CD4-positive, alpha-beta T cell treated with Interleukin-12 subunit alpha and Interleukin-12 subunit beta, for 1 hour (primary cell): ENCODE measurements at places on chromosomes 7 and 10.
A peak's percentile ranks its signal among the peaks of the same experiment; 100 is the strongest.

- DNase-seq: no peak
Measured at GRCh38 chr7:24966802-24967201, 13.2 kb downstream of the OSBPL3 start.

GRCh38 chr7:156840134-156840533 lies 52.8 kb downstream of the LMBR1 start:
- no peak for DNase-seq

DNA sequence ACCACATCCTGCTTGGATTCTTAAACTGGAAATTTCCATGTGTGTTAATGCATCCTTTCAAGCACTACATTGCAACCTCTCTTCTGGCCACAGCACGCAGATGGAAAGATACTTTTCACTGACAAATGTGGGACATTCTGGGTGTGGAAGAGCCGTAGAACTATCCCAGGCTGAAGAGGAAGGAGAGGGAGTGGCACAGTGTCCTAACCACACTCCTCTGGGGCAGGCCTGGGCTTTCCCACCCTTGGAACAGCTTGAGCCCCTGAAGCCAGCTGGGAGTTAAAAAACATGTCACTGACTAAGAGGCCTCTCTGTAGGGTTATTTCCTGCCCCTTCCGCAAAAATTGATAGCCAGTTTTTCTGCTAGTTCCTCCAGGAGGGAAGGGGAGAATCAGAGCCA lies 34.0 kb upstream of the DNMBP start:
- DNase-seq: no peak

GRCh38 chr7:72793791-72794190 lies 34.2 kb downstream of the TYW1B start:
- no peak for DNase-seq

- no peak for DNase-seq
Measured at GRCh38 chr10:95389982-95390381, 99.2 kb upstream of the PDLIM1 start.

- no peak for DNase-seq
Measured at GRCh38 chr7:76009672-76010600, 15.5 kb upstream of the TMEM120A start.

- DNase-seq: no peak
Measured at GRCh38 chr10:86261941-86262687, 104.5 kb downstream of the GRID1 start.

DNA sequence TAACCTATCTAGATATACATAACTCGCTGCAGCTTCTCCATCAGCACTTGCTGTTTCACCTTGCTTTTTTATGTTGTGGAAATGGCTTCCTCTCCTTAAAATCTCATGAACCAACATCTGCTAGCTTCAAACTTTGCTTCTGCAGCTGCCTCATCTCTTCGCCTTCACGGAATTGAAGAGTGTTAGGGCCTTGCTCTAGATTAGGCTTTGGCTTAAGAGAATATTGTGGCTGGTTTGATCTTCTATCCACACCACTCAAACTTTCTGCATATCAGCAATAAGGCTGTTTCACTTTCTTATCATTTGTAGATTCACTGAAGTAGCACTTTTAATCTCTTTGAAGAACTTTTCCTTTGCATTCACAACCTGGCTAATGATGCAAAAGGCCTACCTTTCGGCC lies 49.2 kb upstream of the AGR3 start:
- no peak for DNase-seq

DNA sequence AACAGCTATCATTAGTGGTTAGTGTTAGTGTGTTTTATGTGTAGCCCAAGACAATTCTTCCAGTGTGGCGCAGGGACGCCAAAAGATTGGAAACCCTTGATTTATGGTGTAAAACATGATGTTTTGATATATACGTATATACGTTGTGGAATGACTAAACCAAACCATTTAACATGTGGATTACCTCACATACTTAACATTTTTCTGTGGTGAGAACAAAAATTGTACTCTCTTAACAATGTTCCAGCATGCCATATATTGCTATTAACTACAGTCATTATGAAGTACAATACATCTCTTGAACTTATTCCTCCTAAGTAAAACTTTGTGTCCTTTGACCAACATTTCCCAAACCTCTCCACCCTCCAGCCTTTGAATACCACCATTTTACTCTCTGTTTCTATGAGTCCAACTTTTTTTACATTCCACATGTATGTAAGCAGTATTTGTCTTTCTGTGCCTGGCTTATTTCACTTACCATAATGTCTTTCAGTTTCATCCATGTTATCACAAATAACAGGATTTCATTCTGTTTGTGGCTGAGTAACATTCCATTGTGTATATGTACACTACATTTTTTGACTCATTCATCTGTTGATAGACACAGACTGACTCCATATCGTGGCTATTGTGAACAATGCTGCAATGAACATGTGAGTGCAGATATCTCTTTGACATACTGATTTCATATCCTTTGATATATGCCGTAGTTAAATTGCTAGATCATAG lies 42.2 kb upstream of the MAGI2 start:
- no peak for DNase-seq

DNA sequence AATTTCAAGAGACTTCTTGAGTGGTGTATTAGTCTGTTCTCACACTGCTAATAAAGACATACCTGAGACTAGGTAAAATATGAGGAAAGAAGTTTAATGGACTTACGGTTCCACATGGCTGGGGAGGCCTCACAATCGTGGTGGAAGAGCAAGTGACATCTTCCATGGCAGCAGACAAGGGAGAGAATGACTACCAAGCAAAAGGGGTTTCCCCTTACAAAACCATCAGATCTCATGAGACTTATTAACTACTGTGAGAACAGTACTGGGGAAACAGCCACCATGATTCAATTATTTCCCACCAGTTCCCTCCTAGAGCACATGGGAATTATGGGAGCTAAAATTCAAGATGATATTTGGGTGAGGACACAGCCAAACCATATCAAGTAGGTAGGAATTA lies 150.5 kb downstream of the PCDH15 start:
- no peak for DNase-seq

DNA sequence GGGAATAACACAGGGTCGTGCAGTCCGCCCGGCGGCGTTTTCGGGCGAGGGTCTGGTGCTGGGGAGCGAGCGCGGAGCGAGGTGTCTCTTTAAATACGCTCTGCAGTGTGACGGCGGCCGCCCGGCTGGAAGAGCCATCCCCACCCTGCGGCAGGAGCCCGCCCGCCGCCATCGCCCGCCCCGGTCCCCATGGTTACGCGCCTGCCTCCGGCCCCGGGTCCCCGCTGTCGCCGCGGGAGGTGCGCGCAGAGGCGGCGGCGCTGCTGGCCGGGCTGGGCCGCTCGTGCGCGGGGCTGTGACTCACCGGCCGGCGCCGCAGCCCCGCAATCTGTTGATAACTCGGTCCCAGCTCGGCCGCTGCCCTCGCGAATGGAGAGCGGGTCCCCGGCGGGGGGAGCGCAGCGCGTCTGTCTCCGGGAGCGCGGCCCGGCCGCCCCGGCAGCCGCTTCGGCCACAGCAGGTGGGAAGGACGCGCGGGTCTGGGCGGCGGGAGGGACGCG lies at the start of gene ADGRA1:
Gene ADGRA1, plus strand, starts transcription at position 246 of the 500 bp plus-strand sequence. CDS start 986 bp downstream, outside the sequence.
- no peak for DNase-seq

DNA sequence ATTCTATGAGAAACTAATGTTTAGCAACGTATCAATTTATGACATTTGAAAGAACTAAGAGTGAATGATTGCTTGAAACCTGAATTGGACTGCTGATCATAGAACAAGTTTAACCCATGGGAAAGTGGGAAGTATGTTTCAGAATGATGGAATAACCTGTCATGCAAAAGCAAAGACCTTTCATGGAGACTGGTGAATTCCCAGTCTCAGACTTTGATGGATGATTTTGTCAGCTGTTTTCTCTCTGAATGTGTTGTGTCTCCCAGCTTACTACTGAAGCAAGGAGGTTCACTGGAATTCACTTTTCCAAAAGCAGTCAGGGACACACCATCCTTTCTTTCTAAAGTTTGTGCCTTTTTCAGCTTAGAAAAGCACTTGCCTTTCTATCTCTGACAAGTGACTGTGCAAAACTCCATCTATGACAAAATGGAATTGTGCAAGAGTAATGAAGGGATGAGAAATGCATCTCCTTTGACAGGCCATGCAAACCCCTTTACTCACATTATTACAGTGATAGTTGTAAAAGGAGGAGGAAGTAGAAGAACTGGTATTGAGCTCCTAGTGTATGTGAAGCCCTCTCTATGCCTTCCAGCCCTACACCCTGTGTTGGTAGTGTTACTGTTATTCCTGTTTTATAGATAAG lies 176.1 kb downstream of the PRKG1 start:
- no peak for DNase-seq

DNA sequence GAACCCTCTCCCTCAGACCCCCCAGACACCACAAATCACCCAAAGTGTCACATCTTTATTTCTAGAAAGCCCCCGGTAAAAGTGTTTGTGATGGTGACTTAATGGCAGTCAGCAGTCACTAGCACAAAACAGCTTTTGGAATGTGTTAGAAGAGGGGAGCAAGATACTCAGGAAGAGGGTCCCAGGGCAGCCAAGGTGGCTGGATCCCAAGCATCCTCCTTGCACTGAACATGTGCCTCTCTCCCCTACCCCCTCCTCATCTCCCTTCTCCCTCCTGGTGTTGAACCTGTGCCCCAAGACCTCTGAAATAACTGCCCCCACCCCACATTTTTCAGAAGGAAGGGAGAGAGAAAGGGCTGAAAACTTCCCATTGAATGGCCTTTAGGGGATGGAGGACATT lies 37.8 kb upstream of the MXI1 start:
- DNase-seq: no peak

DNA sequence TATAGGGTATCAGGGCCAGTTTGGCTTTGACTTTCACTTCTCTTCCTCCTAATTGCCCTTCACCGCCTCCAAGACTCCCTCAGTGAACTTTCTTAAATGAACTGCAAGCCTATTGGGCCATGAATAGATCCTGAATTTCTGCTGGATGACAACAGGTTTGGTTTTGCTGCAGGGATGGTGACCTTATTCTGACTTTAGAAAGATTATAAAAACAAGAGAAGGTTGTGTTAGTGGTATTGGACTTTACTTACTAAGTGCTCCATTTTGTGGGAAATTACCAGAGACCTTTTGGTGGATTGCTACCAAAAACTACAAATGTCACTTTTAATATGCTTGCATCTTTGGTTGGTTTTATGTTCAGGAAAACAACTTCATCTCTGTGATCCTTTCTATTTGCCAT lies 11.5 kb upstream of the LIPA start:
- no peak for DNase-seq

GRCh38 chr10:27474741-27475140 lies 29.4 kb upstream of the RAB18 start:
- no peak for DNase-seq

GRCh38 chr10:128054163-128054970 lies 71.9 kb downstream of the MKI67 start:
- DNase-seq: no peak

DNA sequence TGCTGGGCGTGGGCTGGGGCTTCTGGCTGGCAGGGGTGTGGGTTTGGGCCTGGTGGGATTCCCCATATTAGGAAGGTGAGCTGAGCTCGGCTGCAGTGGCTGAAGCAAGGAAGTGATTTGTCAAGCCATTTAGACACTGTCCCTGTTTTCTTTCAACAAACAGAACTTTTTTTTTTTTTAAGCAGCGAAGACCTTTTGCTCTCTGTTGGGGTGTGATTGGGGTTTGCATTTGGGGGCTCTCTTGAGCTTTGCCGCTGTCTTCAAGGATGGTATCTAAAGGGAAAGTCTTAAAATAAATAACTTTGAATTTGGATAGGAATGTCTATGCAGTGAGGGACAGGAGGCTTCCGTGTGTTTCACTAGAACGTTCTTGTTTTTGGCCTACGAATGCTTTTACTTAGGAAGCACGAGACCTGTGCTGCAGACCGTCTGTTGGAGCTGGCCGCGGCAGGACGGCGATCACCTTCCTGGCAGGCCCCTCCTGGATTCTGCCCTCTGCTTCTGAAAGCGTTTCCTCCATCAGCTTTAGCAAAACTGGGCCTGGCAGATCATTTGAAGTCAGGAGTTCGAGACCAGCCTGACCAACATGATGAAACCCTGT lies 43.9 kb downstream of the FOXK1 start:
- DNase-seq: no peak

DNA sequence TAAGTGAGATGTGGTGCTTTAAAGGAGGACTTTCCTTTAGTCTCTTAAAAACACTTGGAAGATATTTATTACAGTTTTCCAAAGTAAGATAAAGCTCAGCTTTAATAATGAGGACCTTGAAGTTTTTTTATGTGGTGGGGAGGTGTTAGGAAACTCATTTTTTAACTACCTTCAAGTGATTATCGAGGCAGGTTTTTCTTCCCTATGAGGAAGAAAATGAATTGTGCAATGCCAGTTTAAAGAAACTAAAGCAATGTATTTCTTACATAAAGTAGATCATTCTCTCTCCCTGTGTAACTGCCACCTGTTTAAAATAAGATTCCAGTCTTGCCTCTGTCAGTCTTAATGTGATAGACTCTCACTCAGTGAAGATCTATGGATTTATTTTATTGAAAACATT lies 27.9 kb downstream of the ZEB1 start:
- DNase-seq: no peak

DNA sequence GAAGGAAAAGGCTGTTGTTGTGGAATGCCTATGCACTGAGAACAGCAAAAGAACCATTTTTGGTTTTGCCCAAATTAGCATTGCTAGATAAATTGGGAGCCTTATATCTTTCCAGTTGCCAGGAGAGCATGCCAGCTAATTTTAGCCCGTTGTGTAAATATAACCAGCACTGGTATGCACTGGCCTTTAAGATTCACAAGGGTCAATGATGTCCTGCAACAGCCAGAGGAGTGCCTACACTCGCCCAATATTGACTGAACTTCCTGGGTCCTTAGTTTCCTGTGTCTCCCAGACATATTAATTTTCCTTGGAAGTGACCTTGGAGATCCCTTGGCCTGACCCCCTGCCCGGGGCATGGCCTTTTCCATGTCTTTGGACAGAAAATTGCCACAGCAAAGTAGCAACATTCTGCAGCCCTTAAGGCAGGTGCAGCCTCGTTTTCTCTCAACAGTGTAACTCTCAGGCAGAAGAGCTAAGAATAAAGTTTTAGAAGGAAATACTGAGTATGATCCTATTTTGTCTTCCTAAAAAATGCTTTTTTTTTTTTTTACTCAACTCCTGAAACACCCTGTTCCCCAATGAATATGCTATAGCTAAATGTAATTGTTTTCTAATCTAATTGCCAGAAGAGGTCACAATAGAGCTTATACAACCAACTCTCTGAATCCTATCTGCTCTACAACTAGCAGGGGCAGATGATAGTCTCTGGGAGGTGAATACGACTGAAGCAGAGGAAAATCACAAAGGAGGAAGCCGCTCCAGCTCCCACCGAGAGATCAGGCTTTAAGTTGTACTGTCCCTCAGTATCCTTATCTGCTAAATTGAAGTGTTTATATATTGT lies 131.9 kb upstream of the PCGF5 start:
- peak; percentile 32 for DNase-seq

DNA sequence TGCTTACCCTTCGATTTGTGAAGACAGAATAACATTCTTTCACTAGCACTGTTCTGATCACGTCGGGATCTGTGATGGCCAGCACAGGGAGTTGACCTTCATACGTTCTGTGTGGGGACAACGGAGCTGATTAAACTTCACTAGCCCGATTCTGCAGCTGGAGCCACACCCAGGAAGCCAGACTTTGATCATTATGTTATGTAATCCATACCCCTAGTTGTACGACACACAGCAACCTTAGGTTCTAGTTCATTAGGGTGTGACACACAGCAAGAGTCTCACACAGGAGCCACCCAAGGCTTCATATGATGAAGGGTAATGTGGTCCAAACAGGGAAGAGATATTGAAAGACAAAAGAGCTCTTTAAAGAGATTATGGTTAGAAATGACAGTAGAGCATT lies 7.2 kb downstream of the CYP3A5 start:
- no peak for DNase-seq
